ENCODE measurements at places on chromosomes 12 and 14. TPM values are rescaled to one million over a fixed set of nuclear protein-coding genes. Genes with fewer than 3 reads are reported as not detected.

DNA sequence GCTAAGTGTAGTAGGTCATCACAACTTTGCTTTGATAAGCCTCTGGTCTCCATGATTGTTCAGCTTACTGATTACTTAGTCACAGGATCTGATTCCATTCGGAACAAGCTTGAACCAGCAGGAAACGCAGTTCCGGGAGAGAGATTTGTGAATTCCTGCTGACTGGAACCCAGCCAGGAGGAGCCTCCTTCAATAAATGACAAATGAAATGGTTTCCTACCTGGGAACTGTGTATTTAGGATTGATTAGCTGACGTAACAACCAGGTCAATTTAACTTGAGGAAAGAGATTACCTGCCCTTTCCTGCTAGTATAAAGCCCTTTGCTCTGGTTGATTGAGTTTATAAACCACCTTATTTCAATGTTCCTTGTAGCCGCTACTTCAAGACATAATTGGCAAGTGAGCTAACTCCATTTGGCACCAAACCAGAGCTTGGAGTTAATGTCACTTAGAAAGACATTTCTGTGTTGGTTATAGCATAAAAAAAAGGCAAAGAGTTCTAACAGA, 35.1 kb upstream of the KCNH3 start:
- DNase-seq = no peak

The OTUB2 gene
- not detected for total RNA-seq

- DNase-seq = no peak
Measured at GRCh38 chr14:99774556-99775307, 18.5 kb upstream of the EML1 start.

The PLEKHG7 gene
- not detected for total RNA-seq

The TMEM19 gene
- total RNA-seq = 32.8 TPM

GRCh38 chr14:74324931-74325361, 22.2 kb upstream of the ABCD4 start:
- peak; percentile 80 for DNase-seq

GRCh38 chr12:42235426-42235825, 2.6 kb downstream of the YAF2 start:
- DNase-seq = no peak

GRCh38 chr12:113835896-113836295, 130.2 kb downstream of the RBM19 start:
- no peak for DNase-seq

The CAND1 gene
- total RNA-seq = 79.7 TPM

The FAM186B gene
- total RNA-seq = not detected

- no peak for DNase-seq
Measured at GRCh38 chr14:57652769-57653168, 159.1 kb upstream of the CCDC198 start.

DNA sequence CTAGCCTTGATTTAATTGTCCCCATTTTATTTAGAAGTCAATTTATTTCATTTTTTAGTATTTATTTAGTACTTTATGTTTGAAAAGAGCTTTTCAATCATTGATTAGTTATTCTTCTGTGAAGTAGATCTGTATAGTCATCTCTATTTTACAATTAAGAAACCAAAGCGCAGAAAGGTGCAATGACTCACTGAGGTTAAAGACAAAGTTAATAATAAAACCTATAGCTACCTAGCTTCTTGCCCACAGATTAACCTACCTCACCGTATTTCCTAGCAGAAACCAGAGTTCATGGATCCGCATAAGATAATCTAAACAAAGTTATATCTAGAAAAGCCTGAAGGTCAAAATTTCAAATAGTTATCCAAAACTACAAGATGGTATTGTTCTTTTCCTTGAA, 176.4 kb downstream of the GRIN2B start:
- no peak for DNase-seq

The CCDC175 gene
- total RNA-seq = not detected

The FERMT2 gene
- 0.07 TPM for total RNA-seq

DNA sequence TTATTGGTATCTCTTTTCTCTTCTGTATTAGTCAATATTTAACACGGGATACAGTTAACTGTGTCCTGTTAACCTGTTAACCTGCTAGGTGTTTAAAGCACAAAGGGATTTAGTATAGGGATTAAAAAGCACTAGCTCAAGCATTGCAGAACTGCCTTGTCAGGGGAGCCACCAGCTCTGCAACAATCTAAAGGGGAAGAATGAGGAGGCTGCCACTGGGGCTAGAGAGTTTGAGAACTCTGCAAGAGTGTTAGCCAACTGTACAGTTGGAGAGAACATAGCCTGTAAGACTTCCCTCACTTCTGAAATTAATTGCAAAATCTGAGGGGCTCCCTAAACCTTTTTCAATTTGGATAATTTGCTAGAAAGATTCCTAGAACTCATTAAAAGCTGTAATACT, 6.5 kb upstream of the VRK1 start:
- DNase-seq = no peak

DNA sequence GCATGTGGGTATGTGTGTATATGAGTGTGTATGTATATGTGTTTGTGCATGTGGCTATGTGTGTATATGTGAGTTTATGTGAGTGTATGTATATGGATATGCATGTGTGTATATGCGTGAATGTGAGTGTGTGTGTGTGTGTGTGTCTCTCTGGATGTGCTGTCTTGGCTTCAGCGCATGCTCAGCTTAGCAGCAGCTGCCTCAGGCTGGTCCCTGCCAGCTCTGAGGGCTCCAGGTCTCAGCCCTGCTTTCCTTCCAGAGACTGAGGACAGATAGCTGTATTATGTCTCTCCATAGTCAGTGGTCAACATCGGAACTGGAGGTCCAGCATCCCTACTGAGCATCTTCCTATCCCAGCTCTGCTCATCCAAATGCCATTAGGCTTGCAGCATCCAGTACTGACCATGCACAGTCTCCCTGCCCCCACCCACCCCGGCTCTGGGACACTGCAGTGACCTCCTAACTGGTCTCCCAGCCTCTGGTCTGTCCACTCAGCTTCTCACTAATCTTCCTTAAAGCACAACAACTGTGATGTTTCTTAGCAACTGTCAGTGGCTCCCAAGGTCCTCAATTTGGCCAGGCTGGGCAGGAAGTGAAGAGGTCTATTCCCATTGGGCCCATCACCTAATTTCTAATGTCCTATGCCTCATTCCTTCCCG, 22.8 kb downstream of the FAIM2 start:
- no peak for DNase-seq

The JPH4 gene
- total RNA-seq = not detected

GRCh38 chr12:56718636-56719035, 6.5 kb downstream of the NACA start:
- no peak for DNase-seq

- peak; percentile 85 for DNase-seq
Measured at GRCh38 chr12:108495054-108495453, 20.0 kb upstream of the FICD start.

The GPRC5D gene
- total RNA-seq = not detected

DNA sequence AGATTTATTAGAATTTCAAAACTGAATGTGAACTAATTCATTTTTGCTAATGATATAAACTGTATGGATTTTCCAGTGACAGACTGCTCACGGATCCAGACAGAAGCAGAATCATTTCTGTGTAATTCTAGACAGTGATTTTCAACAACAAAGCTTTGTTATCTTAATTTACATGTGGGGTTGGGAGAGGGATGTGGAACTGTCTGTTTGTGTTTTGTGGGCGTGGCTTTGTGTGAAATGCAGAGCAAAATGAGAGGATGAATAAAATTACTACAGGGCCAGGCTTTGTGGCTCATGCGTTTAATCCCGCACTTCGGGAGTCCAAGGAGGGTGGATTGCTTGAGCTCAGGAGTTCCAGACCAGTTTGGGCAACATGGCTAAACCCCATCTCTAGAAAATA, 834.7 kb downstream of the GALC start:
- DNase-seq = no peak

DNA sequence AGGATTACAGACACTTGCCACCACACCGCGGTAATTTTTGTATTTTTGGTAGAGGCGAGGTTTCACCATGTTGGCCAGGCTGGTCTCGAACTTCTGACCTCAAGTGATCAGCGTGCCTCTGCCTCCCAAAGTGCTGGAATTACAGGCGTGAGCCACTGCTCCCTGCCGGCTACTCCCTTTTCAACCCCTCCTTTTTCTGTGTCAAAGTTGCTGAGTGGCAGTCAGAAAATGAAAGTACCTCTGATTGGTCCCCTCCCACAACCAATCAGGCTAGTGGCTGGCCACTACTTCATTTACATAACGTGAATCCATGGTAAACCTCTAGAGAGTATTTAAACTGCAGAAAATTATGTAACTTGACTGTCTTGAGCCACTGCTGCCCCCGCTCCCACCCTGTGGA, 5.9 kb downstream of the RESF1 start:
- peak; percentile 48 for DNase-seq

GRCh38 chr14:97517566-97518234, 720.5 kb downstream of the VRK1 start:
- no peak for DNase-seq

DNA sequence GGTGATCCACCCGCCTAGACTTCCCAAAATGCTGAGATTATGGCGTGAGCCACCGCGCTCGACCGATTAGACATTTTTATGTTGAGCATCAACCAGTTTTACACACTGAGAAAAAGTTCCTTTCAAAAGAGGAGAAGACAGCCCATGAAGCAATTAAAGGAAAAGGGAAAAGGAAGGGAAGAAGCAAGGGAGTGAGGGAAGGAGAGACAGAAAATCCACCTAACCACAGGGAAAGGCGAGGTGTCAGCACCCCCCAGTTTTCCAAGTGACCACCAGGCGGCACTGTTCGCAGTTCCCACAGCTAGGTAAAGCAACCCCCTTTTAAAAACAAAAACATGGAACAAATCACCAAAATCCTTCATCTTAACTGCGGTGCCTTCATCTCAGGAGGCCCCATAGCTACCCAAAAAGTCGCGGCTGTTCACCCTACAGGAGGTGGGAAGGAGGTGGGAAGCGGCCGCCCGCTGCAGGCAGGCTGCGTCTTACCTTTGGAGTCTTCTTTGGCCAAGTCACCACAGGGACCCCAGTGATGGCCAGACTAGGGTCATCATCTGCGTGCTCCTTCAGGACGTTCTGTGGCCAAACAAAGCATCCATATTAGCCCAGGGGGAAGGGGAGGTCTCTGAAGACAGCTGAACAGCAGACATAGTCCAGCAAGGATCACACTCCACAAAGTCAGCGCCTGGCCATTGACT, 86.6 kb downstream of the KDM2B start:
- DNase-seq = peak; percentile 81

GRCh38 chr12:67751381-67751928, 102.9 kb downstream of the DYRK2 start:
- no peak for DNase-seq

The PAH gene
- total RNA-seq = 0.19 TPM

DNA sequence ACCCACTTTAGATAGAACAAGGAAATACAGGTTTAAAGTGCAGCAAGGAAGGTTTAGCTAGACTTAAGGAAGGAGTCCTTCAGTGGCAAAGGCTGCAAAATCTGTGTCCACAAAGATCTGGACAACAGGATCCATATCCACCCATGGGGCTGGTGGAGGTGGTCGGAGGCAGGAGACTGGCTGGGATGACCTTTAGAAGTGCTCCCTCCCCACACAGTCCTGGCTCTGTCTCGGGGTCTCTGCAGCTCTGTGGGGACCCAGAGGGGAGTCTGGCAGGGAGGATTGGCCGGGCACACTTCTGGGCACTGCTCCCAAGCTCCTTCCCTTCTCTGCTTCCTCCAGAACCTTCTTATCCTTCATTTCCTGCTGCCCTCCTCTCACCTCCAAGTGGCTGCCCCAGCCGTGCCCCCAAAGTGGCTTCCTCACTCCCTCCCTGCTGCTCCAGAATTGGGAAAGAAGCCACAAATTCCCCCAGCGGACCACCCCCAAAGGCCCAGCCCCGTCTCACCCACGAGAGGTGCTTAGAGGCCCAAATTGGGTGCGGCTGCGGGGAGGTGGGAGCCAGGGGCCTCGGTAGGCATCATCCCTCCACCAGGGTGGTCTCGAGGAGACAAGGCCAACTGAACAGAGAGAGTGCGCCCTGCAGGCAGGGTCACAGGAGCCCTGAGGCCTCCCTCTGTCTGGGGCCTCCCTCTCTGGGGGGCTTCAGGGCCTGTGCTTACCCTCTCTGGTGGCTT, 21.9 kb upstream of the PGF start:
- no peak for DNase-seq

The DAO gene
- not detected for total RNA-seq

The GCH1 gene
- total RNA-seq = 136 TPM

The LRTM2 gene
- not detected for total RNA-seq

GRCh38 chr14:35855876-35856481, 29.8 kb downstream of the BRMS1L start:
- DNase-seq = peak; percentile 83

The PLA2G1B gene
- not detected for total RNA-seq
